ENCODE measurements at places on chromosomes 5 and 9.
A peak's percentile ranks its signal among the peaks of the same experiment; 100 is the strongest.

DNA sequence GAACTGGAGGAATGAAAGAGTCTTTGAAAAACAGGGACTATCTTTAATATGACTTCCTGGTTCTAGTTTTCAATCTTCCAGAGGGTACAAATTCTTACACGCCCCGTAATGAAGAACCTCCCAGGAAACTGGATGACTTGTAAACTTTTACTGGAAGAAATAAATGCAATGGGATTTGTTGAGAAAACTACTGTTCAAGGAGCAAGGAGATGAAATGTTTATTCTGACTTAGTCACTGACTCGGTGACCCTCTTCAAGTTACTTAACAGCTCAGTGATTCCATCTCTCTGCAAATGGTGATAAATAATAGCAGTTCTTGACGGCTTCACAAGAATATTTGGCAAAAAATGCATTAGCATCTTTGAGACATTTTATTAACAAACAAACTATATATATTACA lies 858.6 kb downstream of the PTPRD start:
- DNase-seq: no peak

DNA sequence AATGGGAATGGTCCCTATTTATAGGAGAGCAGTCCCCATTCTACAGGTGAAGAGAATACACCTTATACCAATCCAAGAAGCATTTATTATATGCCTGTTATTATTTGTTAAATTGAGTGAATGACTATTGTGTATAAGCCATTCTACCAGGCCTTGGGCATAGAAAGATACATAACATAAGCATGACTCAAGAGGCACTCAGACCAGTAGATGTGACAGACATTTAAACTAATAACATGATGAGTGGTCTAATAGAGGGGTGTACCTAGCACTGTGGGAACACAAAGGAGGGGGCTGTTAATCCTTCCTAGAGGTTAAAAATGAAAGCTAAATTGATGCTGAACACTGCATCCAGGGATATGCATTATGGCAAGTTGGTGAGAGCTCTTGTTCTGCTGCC lies 145.0 kb upstream of the TNC start:
- DNase-seq: no peak

DNA sequence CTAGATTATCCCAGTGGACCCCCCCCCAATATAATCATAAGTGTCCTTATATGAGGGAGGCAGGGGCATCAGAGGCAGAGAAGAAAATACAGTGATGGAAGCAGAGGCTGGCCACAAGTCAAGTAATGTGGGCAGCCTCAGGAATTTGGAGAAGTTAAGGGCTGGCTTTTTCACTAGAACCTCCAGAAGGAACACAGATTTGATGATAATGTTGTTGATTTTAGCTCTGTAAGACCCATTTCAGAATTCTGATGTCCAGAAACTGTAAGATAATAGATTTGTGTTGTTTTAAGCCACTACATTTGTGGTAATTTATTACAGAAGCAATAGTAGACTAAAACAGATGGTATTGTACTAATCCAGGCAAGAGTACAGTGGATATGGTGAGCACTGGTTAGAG lies 36.3 kb upstream of the LRRTM2 start:
- DNase-seq: no peak

DNA sequence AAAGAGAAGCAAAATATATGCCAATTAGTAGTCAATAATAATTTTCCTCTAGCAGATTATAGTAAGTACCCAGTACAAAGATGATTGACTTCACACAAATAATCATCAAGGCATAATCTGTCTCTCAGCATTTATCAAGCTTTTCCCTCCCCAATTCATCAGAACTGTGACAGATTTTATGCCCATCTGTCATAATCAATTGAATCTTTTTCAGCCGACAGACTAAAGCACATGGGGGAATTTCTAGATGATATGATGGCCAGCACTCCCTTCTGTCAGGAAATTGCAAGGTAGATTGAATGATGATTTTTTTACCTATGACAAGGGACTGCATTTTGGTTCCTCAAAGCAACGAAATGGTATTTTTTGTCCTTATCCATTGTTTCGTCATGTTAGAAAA lies 227.1 kb upstream of the CYLC2 start:
- DNase-seq: no peak

DNA sequence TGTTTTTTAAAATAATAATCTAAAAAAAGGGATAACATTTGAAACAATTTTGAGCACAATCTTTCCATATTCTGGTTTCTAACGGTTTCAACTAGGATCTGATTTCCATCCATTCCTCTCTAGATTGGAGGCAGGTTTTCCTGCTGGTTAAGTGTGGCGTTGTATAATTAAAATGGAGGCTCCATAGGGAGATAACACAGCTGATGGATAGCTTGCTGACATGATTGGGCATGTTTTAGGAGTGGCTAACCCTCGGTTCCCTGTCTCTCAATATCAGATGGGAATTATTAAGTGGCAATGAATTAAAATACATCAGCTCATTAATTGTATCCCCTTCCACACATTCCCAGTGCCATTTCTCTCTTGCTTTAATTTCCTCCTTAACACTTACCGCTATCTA lies 209.0 kb downstream of the ALDH1A1 start:
- DNase-seq: no peak

DNA sequence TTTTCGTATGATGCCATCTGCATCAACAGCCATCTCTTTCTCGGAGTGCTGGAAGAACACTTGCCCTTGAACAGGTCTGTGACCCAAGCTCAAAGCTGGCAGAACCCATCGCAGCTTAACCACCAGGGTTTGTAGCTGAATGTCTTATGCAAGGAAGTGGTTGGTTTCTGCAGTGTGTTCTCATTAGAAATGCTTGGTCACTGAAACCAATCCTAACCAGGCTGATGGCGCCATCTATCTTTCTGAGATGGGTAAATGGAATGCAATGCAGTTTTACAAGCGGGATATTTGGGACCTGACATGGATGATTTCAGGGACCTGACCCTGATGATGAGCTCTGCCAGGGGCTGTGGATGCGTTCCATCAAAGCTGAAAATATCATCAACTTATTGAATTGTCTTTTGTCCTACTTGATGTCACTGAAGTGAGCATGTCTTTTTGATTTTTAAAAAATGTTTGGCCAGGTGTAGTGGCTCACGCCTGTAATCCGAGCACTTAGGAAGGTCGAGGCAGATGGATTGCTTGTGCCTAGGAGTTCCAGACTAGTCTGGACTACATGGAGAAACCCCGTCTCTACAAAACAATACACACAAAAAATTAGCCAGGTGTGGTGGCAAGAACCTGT lies 28.7 kb downstream of the DMRT3 start:
- DNase-seq: peak; percentile 64

- no peak for DNase-seq
These were observed 39.8 kb upstream of the DAP start for GRCh38 chr5:10800852-10801251.

GRCh38 chr9:88725300-88726019 lies 190.5 kb downstream of the NXNL2 start:
- DNase-seq: no peak

DNA sequence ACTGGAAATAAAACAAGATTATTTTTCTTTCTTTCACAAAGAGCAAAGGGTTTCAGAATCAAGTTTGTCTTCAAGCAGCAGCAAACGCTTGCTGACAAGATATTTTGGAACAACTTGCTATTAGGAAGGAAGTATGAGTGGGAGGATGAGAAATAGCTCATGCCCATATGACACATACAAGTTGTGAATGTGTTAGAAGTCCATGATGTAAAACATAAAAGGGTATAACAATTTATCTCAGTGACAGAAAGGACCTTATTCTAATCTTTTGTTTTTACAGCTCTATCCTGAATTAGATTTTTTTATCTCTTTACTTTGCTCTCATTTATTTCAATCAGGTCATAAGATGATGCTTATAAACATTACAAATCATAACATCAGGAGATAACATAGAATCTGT lies 516.6 kb upstream of the MEF2C start:
- DNase-seq: no peak

GRCh38 chr5:57650360-57651069 lies 167.9 kb upstream of the ACTBL2 start:
- DNase-seq: no peak

DNA sequence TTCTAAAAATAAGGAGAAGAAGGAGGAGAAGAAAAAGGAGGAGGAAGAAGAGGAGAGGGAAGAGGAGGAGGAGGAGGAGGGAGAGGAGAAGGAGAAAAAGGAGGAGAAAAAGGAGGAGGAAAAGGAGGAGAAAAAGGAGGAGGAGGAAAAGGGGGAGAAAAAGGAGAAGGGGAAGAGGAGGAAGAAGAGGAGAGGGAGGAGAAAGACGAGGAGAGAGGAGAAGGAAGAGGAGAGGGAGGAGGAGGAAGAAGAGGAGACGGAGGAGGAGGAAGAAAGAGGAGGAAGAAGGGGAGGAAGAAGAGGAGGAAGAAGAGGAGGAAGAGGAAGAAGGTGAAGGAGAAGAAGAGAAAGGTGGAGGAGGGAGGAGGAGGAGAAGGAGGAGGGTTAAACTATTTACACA lies 210.2 kb upstream of the TRPM3 start:
- no peak for DNase-seq

DNA sequence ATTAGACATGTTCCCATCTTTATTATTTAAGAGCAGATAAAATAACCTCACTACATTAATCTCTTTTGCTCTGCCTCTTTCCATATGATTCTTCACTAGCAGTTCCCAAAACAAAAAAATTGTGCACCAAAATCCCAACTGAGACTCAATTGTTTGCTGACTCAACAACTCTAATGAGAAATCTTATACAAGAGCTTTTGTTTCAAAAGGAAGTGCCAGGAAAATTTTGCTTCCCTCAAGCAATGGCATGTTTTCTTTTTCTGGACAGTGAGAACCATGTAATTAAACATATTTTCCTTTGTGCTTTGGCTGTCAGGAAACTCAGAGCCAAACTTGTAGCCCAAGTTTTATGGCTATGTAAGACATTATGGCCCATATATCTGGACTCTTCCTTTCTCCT lies 62.0 kb downstream of the TMC1 start:
- no peak for DNase-seq

- no peak for DNase-seq
These were observed 109.0 kb downstream of the FAM174A start for GRCh38 chr5:100644185-100644584.

GRCh38 chr5:83776437-83777031 lies 55.9 kb upstream of the HAPLN1 start:
- DNase-seq: no peak

- DNase-seq: no peak
These were observed 48.4 kb upstream of the PWWP2A start for GRCh38 chr5:160167624-160168165.

- DNase-seq: peak; percentile 38
These were observed 89.0 kb downstream of the HRH2 start for GRCh38 chr5:175746851-175747250.

- no peak for DNase-seq
These were observed 64.8 kb downstream of the PAX5 start for GRCh38 chr9:36969216-36969771.

DNA sequence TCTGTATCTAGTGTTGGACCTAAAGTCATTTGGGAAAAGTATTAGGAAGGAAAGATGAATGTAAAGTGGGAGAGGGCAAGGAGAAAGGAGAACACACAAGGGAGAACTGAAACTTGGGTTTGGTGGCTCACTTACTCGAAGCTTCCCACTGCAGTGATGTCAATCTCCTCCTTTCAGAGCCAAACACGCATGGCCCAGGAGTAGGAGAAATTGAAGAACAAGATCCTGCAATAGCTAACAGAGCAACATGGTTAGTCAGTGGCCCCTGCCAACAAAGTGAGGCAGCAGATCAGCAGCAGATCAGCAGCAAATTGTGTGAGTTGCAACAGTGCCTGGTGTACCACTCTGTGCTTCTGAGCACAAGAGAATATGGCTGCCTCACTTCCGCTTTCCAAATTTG lies 366.4 kb downstream of the PSAT1 start:
- no peak for DNase-seq

DNA sequence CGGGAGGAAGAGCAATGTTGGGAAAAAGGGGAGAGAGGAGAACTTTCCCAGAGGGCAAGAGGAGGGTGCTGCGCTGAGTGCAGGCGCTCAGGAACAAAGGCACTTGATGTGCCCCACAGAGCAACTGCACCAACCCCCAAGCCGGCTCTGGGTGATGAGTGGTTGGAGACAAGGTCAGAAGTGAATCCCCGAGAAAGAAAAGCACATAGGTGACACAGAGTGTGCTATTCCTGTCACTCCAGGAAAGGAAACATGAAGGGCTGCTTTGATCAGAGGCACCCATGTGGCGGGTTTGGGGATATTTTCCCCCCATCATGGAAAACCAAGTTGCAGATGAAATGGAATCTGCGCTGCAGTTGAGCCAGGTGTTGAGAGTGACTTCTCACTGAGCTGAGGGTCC lies 20.7 kb upstream of the SLC25A48 start:
- DNase-seq: no peak

DNA sequence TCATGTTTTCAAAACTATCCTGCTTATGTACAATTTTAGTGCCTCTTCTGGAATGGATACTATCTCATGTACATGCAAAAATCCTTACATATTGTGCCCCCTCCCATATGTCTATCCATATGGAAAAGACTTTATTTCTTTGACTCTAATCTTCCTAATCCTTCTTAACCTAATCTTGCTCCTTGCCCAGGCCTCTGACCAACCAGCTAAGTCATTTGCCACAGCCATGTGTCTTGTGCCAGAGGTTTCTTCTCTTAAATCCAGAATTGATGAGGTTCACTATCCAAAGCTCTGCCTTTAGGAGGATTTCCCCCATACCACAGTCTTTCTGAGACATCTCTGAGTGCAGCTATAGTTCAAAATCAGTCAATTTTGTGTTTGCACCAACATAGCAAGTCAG lies 68.9 kb upstream of the RNF180 start:
- no peak for DNase-seq

GRCh38 chr9:115015018-115015635 lies 84.7 kb upstream of the TNFSF8 start:
- DNase-seq: no peak

GRCh38 chr9:116390303-116391228 lies 237.0 kb downstream of the PAPPA start:
- DNase-seq: no peak

GRCh38 chr9:79131246-79131774 lies 440.5 kb upstream of the TLE4 start:
- DNase-seq: no peak

DNA sequence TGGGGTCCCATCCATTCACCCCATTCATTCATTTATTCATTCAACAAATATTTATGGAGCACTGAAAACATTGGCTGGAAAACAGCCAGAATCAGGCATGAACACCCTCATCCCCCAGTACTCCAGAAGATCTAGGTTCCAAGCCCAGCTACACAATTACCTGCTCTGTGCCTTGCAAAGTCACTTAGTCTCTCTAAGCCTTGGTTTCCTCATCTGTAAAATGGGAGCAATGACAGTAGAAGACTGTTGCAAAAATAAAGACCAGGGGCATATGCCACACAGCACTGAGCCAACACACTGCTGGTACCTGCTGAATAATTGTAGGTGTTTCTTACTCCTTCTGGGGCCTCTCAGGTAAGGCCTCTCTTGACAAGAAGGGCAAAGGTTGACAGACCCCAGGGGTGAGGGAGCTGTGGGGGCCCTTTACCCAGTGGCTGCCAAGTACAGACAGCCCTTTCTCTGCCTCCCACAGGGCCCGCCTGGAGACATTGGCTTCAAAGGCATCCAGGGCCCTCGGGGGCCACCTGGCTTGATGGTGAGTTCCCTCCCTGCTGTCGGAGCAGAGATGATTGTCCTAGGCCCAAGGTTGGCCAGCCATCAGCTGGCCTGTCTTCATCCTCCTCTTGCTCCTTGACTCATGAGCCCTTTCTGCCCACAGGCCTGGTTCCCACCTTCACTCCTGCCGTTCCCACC lies 22.6 kb upstream of the ORM1 start:
- peak; percentile 28 for DNase-seq

- DNase-seq: no peak
These were observed 204.4 kb upstream of the TRIM32 start for GRCh38 chr9:116482740-116483139.

All from activated CD8-positive, alpha-beta memory T cell treated with anti-CD3 and anti-CD28 coated beads, Interleukin-2, amount 10 ng/mL, durations not matched to agents 7 days and 5 days (primary cell).